Sciatic nerve (tissue), 2 donors: ENCODE measurements at places on chromosomes 13 and 19. TPM values are rescaled to one million over a fixed set of nuclear protein-coding genes. Genes with fewer than 3 reads are reported as not detected.

The ZNF728 gene
- 4.0 TPM for total RNA-seq

The ENOX1 gene
- total RNA-seq: 4.3 TPM

DNA sequence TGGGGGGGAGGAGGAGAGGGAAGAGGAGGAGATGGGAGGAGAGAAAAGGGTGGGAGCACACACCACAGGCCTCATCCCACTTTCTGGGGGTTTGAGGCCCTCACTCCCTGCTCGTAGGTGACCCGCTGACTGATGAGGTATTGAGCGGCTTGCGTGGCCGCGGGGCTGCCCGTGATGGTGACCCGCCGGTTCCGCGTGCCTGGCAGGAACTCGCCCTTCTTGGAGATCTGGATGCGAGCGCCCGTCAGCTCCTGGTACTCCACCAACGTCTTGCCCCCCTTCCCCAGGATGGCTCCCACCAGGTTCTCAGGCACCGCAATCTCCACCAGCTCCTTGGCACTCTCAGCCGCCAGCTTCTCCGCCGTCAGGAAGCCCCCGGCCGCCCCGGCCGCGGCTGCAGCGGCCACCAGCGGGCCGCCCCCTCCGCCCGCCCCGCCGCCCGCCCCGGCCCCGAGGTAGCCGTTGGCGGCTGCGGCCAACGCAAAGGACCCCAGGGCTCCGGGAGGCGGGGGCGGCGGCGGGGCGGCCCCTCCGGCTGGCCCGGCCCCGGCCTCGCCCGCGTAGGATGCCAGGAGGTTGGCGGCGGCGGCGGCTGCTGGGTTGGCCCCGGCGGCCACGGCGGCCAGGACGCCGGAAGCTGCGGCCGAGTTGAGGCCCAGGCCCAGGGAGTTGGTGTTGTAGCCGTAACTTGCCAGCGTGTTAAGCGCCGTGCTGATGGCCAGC is 25.4 kb upstream of the NANOS2 start:
- DNase-seq: no peak

DNA sequence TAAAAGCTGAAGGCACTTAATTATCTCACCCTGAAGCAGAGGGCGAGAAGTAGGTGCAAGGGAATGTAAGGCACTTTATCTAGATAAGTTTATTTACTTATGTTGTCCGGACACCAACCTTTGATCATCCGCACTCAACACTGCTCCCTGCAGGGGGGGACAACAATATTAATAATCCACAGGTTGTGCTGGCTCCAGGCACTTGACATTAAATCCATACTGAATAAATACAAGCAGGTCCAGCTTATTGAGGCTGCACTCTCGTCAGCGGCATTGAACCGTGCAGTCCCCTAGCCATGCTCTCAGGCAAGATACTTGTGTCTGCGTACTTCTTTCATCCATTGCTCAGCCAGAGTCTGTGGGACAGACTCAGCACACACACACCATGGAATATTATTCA is 374.5 kb upstream of the NBEA start:
- DNase-seq: no peak

- DNase-seq: no peak
Measured at GRCh38 chr19:46746281-46747057, at the start of gene STRN4. Gene STRN4 (minus strand): TSS chr19:46746450. CDS start chr19:46746430, 20 bp downstream.

DNA sequence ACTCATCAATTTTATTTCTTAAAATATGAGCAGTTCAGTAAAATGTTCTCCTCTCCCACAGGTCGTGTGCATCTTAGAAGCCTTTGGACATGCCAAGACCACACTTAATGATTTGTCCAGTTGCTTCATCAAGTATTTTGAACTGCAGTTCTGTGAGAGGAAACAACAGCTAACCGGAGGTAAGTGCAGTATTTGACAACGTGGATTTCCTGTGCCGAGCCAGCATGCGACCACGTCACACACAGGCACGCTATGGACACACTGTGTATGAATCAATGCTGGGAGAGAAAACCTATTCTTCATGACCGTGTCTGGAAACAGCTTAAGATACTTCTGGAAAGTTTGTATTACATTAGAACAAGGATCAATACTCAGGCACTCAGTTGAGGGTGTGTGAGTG is 268.5 kb downstream of the MYO16 start:
- DNase-seq: no peak

DNA sequence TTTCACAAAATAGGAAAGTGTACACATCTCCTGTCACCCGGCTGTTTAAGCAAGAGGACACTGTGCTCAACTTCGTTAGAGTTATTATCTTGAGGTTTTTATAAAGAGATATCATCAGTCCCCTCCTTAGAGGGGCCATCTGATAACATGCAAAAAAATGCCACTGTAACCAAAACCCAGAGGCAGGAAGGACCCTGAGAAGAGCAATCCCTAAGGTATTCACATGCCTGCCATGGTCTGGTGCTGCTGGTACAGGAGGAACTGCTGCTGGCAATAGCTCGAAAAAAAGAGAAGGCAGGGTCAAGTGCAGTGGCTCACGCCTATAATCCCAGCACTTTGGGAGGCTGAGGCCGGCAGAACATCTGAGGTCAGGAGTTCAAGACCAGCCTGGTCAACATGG is 12.8 kb upstream of the CEACAM3 start:
- DNase-seq: no peak
